ENCODE measurements at places on chromosomes 2 and 18.

GRCh38 chr2:25397777-25398176, 56.1 kb upstream of the DNMT3A start:
- DNase-seq, result no peak

DNA sequence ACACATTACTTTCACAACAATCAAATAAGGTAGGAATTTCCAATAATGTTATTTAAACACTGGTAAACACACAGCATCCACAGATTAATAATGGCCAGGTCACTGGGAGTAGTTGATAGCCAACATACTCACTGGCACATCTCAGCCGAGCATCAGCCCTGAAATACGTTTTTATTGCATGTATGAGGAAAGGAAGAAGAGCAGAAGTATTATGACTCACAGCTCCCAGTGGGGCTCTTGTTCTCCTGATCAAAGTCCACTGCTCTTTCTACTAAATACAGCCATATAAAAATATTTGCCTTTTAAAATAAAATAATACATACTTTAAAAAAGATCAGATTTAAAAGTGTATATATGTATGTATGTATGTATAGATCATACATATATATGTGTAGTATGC, 999.6 kb downstream of the SUCLG1 start:
- DNase-seq, result no peak

- no peak for DNase-seq
Measured at GRCh38 chr2:36618381-36618780, 20.4 kb upstream of the FEZ2 start.

GRCh38 chr2:74436111-74436805, 5.5 kb downstream of the RTKN start:
- DNase-seq, result no peak

- DNase-seq, result peak; percentile 21
Measured at GRCh38 chr2:206084439-206084869, 1.5 kb downstream of the INO80D start.

GRCh38 chr2:88735133-88735532, 43.7 kb downstream of the RPIA start:
- no peak for DNase-seq

DNA sequence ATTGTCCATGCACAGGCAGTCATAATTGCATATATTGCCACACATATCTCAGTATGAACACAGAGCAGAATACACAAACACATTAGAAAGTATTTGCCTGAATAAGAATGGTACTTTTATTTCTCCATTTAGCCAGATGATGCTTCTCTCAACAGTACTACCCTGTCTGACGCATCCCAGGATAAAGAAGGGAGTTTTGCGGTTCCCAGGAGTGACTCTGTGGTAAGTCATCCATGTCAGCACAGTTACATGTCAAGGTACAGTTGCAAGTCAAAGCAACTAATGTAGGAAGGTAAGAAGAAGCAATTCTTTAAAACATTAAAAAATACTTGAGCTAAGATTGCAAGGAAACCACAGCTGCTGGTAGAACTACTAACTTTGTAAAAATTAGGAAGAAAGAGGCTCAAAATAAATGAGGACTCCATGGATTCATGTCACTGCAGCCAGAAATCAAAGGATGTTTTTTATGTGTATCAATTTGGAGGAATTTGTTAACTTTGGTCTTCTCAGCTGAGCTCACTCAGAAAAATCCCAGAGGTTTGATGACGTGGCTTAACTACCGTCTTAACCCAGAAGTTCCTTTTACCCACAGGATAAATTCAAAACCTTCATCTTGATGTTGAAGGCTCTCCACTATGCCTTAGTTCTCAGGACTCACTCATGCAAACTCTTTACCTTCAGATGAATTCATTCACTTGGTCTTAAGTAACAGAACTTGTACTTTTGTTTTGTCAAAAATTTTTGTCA, 130.3 kb downstream of the ARHGAP28 start:
- no peak for DNase-seq

- DNase-seq, result no peak
Measured at GRCh38 chr2:110099471-110100225, 16.0 kb downstream of the MALL start.

GRCh38 chr2:233844836-233845235, 9.5 kb downstream of the HJURP start:
- no peak for DNase-seq

DNA sequence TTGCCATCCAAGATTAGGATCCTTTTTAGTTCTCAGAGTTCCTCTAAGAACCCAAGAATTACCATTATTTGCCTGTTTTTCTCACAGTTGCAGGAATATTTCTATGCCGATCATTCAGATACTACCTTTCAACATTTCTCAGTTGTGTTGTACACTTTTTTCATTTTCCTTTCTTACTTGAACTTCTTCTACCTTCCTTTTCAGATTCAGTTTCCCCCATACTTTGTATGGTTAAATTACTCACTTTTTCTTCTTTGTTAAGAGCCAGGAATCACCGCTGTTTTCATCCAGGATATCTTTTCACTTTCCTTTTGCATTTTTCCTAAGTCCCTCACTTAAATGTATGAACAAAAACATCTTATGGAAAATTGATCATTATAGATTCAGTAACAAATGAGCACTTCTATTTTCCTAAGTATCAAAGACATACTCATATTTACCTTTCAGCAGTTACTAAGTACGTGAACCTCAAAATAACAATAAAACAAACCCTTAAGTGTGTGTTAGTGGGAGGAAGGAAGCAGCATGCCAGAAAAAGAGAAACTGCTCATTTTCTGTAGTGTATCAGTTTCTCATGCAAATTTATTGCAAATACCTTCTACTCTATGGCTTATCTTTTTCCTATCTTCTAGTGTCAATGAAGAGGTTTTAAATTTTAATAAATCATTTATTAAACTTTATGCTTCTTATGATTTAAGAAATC, 64.3 kb upstream of the STAT1 start:
- DNase-seq, result no peak

DNA sequence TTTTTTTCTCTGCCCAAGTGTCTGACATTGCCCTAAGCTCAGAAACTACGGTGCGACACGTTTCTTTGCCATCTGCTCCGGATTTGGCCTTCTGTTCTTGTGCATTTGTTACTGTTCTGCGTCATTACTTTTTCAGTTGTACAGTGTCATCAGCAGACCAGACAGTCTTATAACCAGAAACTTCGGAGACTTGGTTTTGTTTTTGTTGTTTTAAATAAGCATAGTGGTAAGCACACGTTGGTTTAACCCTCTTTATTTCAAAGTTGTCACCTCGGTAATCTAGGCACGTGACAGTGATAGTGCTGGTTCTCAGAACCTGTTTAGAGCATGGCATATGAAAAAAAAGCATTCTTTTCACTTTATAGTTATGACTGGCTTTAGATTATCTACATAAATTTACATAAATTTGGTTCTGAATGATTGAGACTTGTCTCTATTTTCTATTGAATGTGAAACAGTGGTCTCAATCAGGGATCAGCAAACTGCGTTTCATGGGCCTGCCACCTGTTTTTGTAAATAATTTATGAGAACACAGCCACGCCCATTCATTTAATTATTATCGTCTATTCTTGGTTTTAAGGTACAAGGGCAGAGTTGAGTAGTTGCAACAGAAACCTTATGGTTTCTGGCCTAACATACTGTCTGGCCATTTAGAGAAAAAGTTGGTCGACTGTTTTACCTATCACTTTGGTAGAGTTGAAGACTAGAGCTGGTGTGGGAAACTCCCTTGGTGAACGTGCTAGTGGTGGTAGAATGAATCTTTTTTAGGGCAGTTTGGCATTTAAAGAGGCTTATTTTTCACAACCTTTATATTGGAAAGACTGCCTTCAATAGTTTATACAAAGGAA, 106.5 kb downstream of the ZNF532 start:
- no peak for DNase-seq

DNA sequence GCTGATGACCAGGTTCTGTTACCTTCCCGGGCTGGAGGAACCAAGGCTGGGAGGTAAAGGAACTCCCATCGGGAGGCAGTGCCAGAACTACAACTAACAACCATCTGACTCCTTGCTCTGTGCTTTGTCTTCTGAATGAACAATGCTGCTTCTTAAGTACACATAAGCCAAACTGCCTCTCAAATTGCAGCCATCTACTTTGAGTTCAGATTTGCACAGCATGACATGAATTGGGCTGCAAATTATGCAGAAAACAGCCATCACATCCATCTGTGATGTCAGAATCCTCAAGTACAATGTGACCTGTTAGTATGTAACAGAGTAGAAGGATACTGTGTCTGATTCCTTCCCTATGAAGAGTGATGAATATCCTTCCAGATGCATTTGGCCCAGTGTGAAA, 290.6 kb downstream of the ZNF521 start:
- no peak for DNase-seq

- no peak for DNase-seq
Measured at GRCh38 chr2:1658394-1659151, 85.7 kb downstream of the PXDN start.

GRCh38 chr2:218867900-218868299, 8.3 kb downstream of the WNT6 start:
- DNase-seq, result no peak

DNA sequence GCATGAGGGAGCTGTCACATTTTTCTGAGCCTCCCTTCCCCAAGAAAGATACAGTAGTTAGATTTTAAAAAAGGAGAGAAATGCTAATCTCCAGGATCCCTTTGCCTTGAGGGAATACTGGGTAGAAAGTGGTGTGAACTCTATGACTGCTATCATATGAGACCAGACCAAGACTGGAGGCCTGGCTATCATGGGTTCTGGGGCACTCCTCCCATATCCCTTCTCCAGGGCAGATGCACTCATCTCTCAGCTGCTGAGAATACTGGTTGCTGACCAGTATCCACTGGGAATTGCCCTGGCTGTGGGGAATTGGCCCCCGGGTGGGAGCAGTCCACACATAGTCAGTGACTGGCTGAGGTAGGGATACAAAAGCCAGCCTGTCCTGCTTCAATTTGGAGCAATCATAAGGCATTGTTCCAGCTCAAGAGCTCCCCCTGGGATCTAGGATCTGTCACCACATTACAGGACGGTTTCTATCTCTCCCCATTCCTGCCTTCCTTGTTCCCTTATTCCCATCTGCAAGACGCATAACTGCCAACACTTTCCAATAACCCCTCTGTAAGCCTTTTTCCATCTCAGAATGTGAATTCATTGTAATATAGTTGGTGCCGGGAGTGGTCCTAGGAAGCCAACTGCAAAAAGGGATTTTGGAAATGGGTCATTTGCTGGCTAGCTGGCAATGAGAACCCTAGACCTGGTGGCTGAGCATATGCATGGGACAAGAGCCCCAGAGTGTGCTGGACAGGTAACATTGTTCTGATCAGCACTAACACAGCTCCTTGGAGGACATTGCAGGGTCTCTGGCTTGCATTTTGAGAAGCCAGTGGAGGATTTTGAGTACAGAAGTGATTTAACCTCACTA, 35.4 kb upstream of the REEP1 start:
- no peak for DNase-seq

DNA sequence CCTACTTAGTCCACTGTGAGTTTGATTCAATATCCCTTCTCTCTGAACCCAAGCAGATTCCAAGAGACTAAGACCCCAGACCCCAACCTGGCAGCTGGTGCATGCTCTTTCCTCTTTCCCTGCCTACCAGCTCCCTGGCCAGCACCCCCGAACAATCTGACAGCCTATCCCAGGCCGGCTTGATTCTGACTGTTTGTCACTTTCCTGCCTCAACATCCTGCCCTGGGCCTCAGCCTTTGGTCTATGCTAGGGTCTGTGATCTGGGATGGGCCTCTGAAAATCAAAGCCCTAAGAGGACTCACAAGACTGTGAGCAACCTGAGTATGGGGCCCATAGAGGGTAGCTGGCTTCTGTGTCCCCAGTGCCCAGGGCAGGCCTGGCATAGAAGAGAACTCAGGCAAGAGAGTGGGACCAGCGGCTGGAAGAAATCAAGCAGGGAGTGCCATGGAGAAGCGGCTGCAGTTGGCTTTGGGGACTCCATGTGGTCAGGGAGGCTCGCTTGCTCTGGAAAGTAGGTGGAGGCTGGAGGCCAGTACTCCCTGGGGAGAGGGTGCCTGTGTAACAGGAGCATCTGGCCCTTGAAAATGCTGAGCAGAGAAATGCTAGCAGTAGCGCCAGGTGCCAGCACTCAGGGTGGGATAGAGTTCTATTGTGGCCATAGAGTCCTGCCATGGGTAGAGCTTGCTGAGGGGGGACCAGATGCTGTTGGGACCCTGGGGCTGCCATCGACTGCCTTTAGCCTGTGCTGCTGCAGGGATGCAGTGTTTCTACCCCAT, 343.9 kb downstream of the DYSF start:
- DNase-seq, result no peak

- DNase-seq, result no peak
Measured at GRCh38 chr18:62784966-62785413, 69.6 kb downstream of the PHLPP1 start.

DNA sequence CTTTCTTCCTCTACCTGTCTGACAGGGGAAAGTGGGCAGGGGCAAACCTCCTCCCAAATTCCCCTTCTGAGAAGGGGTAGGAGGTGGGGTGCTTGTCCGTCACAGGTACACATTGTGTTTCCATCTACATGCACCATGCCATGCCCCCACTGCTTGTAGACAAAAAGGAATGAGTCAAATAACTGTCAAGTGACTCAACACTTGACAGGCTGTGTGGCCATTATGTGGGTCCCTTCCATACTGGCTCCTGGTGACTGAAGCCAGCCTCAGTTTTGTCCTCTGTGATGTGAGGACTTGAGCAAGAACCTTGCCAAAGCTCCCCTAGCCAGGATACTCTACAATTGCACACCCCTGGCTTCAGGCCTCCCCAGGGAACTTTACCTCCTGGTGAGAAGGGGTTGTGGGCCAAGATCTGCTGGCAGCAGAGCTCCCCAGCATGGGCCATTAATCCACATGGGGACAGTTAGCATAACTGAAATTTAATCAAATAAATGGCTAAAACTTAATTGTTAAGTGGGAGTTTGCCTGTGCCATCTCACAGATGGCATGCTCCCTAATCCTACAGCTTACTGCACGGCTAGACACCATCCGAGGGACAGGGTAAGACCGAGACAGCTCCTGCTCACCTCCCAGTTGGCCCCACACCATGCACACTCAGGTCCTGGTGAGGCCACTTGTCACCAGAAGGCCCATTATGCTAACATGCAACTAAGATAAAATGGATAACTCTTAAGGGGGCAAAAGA, 140.2 kb downstream of the BCL11A start:
- DNase-seq, result no peak

GRCh38 chr2:158394453-158394852, 62.1 kb downstream of the CCDC148 start:
- DNase-seq, result no peak

GRCh38 chr18:11400703-11401102, 208.7 kb upstream of the SLC35G4 start:
- DNase-seq, result no peak

DNA sequence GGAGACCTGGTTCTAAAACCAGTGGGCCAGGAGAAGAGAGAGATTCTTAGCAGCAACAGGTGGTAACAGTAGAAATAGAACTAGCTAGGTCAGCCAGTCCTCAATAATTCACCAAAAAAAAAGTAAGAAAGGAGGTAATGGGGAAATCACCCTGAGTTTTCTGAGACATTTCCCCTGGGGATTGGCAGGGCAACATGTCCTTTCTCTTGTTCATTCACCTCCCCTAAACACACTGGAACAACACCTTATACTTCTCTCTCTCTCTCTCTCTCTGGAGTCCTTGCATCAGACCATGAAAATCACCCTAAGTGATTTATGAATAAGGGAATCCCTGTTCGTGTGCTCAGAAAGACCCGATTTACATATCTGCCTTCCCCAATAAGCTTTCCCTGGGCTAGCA, 64.8 kb downstream of the COX7A2L start:
- no peak for DNase-seq
